A549 treated with DMSO at 1 μM for 4 hours (cell line): ENCODE measurements at places on chromosomes 6 and 20. TPM values are rescaled to one million over a fixed set of nuclear protein-coding genes. Genes with fewer than 3 reads are reported as not detected.

The EPPIN gene
- total RNA-seq = not detected in 5 replicates

The MAS1 gene
- total RNA-seq = not detected in 5 replicates

The SNHG17 gene
- 188 to 212 TPM (median 197 TPM) in 5 replicates for total RNA-seq

The FAXC gene
- 6.3 to 8.8 TPM (median 6.8 TPM) in 5 replicates for total RNA-seq

The WFDC10B gene
- total RNA-seq = not detected in 5 replicates
